ENCODE measurements at places on chromosomes 12 and 14. TPM values are rescaled to one million over a fixed set of nuclear protein-coding genes. Genes with fewer than 3 reads are reported as not detected.

Gene PMCH
- 0.76 TPM for total RNA-seq

Gene MEG3
- 11.0 TPM for total RNA-seq

Gene SLC24A4
- total RNA-seq, result 0.10 TPM

Gene RD3L
- not detected for total RNA-seq

Gene TAS2R14
- total RNA-seq, result 2.3 TPM

Gene SMIM41
- 0.19 TPM for total RNA-seq

Gene RNU4-1
- total RNA-seq, result under 0.01 TPM

Gene ITGB7
- total RNA-seq, result under 0.01 TPM

Gene ANKRD52
- 27.5 TPM for total RNA-seq

Gene OASL
- total RNA-seq, result 0.19 TPM

Gene NTS
- not detected for total RNA-seq

Gene PWP1
- total RNA-seq, result 151 TPM

Gene TMEM19
- 22.5 TPM for total RNA-seq

Gene ACACB
- total RNA-seq, result 2.6 TPM

Gene SAMD15
- 1.6 TPM for total RNA-seq

Gene IRAK3
- 9.8 TPM for total RNA-seq

Gene HNF1A
- total RNA-seq, result not detected

Gene TMBIM4
- total RNA-seq, result 117 TPM

Gene LRRC9
- total RNA-seq, result not detected
